H9 (cell line): ENCODE measurements at places on chromosomes 13 and 19.

GRCh38 chr13:52737965-52738364 is 1.7 kb downstream of the CNMD start:
- H3K27ac ChIP-seq, result peak overlapping the region; percentile 34
- peaks cover 2% of the 10 kb centered on the region; the same call in 1 of the 2 replicates for H3K4me1 ChIP-seq
- peaks cover 25% of the 10 kb centered on the region for H3K36me3 ChIP-seq

- no peak overlapping the region for H3K27ac ChIP-seq
- H3K4me1 ChIP-seq, result no peaks in the 10 kb centered on the region
- no peaks in the 10 kb centered on the region for H3K27me3 ChIP-seq
- H3K4me3 ChIP-seq, result no peak overlapping the region
- H3K36me3 ChIP-seq, result peaks cover 11% of the 10 kb centered on the region
- DNase-seq, result no peak
Measured at GRCh38 chr13:41231025-41231677, 32.2 kb downstream of the MTRF1 start.

GRCh38 chr19:32349051-32349450 is 3.6 kb downstream of the ZNF507 start:
- H3K4me3 ChIP-seq, result no peak overlapping the region
- H3K36me3 ChIP-seq, result peaks cover 44% of the 10 kb centered on the region
- no peaks in the 10 kb centered on the region for H3K27me3 ChIP-seq
- DNase-seq, result no peak
- H3K27ac ChIP-seq, result no peak overlapping the region

GRCh38 chr13:46179491-46179908 is 2.5 kb downstream of the LCP1 start:
- no peak for DNase-seq
- H3K4me1 ChIP-seq, result peaks cover 3% of the 10 kb centered on the region; the same call in 1 of the 2 replicates
- H3K27me3 ChIP-seq, result no peaks in the 10 kb centered on the region
- no peak overlapping the region for H3K27ac ChIP-seq
- no peak overlapping the region for H3K4me3 ChIP-seq
- H3K36me3 ChIP-seq, result no peaks in the 10 kb centered on the region

- no peak overlapping the region for H3K4me3 ChIP-seq
- DNase-seq, result no peak
- no peaks in the 10 kb centered on the region for H3K36me3 ChIP-seq
- no peak overlapping the region for H3K27ac ChIP-seq
Measured at GRCh38 chr13:44051918-44052675, 172.4 kb downstream of the LACC1 start.

GRCh38 chr13:92913840-92914239 is 312.8 kb upstream of the GPC6 start:
- H3K27ac ChIP-seq, result no peak overlapping the region
- no peaks in the 10 kb centered on the region for H3K27me3 ChIP-seq
- no peaks in the 10 kb centered on the region for H3K36me3 ChIP-seq
- DNase-seq, result no peak

DNA sequence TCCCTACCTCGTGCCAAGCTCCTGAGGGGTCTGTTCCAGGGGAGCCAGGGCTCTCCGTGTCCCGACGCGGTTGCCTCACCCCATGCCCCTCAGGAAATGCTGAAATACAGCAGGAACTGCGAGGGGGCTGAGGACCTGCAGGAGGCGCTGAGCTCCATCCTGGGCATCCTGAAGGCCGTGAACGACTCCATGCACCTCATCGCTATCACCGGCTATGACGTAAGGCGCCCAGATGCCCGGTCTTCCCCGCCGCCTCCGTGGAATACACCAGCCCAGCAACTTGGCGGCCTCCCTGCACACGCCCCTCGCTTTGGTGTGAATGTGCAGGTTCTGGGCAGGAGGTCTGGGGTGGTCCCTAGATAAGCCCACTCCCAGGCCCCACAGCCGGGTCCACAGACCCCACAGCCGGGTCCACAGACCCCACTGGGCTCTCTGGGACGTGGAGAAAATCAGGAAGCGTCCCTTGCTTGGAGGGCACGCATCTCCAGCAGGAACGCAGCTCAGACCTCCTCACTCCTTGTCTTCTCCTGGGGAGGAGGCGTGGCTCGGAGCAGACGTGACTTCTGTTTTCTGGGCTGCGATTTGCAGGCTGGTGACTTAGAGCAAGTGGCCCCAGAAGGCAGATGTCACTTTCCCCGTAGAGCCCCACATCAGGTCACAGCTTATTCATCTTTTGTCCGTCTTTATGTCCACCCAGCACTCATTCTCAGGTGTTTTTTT is 19.4 kb upstream of the F7 start:
- no peak overlapping the region for H3K4me3 ChIP-seq
- H3K27me3 ChIP-seq, result no peaks in the 10 kb centered on the region
- DNase-seq, result peak; percentile 68

- no peak overlapping the region for H3K4me3 ChIP-seq
- H3K27me3 ChIP-seq, result no peaks in the 10 kb centered on the region
- H3K27ac ChIP-seq, result no peak overlapping the region
- peaks cover 45% of the 10 kb centered on the region for H3K36me3 ChIP-seq
- no peaks in the 10 kb centered on the region for H3K4me1 ChIP-seq
- DNase-seq, result no peak
Measured at GRCh38 chr13:24459234-24459633, 53.3 kb downstream of the PARP4 start.

GRCh38 chr19:6828698-6829633 is 56.5 kb downstream of the VAV1 start:
- no peaks in the 10 kb centered on the region; the same call in 1 of the 2 replicates for H3K36me3 ChIP-seq
- peak; percentile 97 for DNase-seq
- no peaks in the 10 kb centered on the region for H3K27me3 ChIP-seq
- no peak overlapping the region for H3K4me3 ChIP-seq
- H3K27ac ChIP-seq, result no peak overlapping the region
- H3K4me1 ChIP-seq, result no peaks in the 10 kb centered on the region; the same call in 1 of the 2 replicates

- peaks cover 7% of the 10 kb centered on the region; the same call in 1 of the 2 replicates for H3K4me1 ChIP-seq
- H3K36me3 ChIP-seq, result peaks cover 32% of the 10 kb centered on the region
- peak overlapping the region; percentile 51; the same call in 2 of the 3 replicates for H3K4me3 ChIP-seq
- no peaks in the 10 kb centered on the region for H3K27me3 ChIP-seq
- H3K27ac ChIP-seq, result no peak overlapping the region
Measured at GRCh38 chr19:3687774-3688706, 12.2 kb downstream of the PIP5K1C start.

DNA sequence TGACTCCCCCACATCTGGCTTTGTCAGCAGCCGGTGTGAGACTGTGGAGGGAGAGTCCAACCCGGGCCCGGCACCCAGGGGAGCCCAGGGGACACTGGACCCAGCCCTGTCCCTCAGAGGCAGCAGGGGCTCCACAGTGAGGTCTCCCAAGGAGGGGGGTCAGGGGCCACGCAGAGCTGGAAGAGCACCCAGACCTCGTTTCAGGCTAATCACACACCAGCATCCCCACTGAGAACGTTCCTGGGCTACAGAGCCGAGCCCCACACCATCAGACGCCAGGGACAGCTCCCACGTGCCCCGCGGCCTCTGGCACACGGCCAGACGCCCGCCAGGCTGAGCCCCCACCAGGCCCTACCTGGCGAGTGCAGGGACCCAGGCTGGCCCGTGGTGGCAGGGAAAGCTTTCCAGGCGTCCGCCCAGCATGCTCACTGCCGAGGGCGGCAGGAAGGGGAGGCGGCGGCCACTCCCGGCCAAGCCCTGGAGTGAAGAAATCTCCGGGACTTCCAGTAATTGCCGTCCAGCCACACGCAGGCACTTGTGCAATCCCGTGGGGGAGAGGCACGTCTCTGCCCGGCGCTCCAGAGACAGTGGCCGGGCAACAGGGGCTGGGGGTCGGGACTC is 19.2 kb downstream of the SBNO2 start:
- no peaks in the 10 kb centered on the region for H3K4me1 ChIP-seq
- no peak for DNase-seq
- no peak overlapping the region for H3K27ac ChIP-seq
- no peak overlapping the region for H3K4me3 ChIP-seq
- H3K27me3 ChIP-seq, result no peaks in the 10 kb centered on the region

DNA sequence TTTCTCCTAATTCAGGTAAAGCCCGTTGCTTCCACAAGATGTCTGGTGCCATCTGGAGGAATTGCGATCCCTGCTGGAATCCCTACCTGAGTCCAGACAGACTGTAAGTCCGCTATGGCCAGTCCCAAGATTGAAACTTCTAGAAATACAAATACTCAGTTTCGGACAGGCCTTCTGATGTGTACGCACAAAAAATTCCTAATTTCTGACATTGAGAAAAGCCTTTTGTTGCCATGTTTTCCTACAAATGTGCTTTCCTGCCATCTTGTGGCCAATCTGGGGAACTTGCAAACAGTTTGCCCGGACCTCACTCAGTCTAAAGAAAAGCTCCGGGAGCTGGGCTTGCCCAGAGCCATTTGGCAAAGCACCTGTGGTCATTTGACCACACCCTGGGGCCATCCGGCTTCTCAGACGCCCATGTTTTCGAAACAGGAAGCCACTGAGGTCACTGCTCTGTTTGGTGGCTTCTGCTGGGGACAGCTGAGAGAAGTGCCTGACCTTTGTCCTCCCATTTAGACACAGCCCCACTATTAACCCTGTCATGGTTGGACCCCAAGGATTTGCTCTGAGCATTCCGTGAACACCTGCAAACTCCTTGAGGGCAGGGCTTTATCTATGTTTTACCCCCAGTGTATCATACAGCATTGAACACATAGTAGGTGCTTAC is 79.4 kb downstream of the SLC15A1 start:
- no peak overlapping the region for H3K27ac ChIP-seq
- H3K4me1 ChIP-seq, result peaks cover 4% of the 10 kb centered on the region; the same call in 1 of the 2 replicates
- H3K4me3 ChIP-seq, result peak overlapping the region; percentile 43
- H3K27me3 ChIP-seq, result no peaks in the 10 kb centered on the region; the same call in 1 of the 2 replicates
- H3K36me3 ChIP-seq, result no peaks in the 10 kb centered on the region
- peak; percentile 80 for DNase-seq

GRCh38 chr19:16342002-16342715 is 17.5 kb downstream of the KLF2 start:
- H3K27me3 ChIP-seq, result no peaks in the 10 kb centered on the region
- H3K36me3 ChIP-seq, result no peaks in the 10 kb centered on the region
- H3K4me3 ChIP-seq, result no peak overlapping the region
- peaks cover 2% of the 10 kb centered on the region; the same call in 1 of the 2 replicates for H3K4me1 ChIP-seq

GRCh38 chr13:31675440-31675953 is 63.8 kb upstream of the RXFP2 start:
- H3K4me1 ChIP-seq, result no peaks in the 10 kb centered on the region
- no peaks in the 10 kb centered on the region for H3K27me3 ChIP-seq
- H3K27ac ChIP-seq, result no peak overlapping the region
- no peak for DNase-seq
- H3K36me3 ChIP-seq, result no peaks in the 10 kb centered on the region

- no peaks in the 10 kb centered on the region for H3K4me1 ChIP-seq
- no peaks in the 10 kb centered on the region for H3K27me3 ChIP-seq
- no peak for DNase-seq
- no peak overlapping the region for H3K27ac ChIP-seq
Measured at GRCh38 chr19:42989851-42990250, 36.4 kb downstream of the PSG11 start.

DNA sequence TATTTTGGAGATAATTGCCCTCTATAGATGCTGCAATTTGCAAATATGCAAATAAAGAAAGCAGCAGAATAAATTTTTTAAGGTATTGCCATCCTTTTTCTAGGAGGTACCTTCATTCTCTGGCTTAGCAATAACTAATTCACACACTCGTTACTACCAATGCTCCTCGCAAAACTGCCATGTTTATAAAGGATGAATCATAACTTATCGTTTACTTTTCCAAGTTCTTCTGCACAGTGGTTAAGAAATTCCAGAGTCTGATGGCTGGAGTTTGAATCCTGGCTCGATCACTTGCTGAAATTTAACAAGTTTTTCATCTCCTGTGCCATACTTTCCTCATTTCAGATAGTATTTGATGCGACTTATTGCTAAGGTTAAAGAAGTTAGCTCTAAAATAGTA is 708.6 kb upstream of the KLHL1 start:
- no peak for DNase-seq
- H3K4me3 ChIP-seq, result no peak overlapping the region
- H3K36me3 ChIP-seq, result no peaks in the 10 kb centered on the region
- no peaks in the 10 kb centered on the region for H3K4me1 ChIP-seq

GRCh38 chr19:14405380-14405757 is 13.8 kb downstream of the DDX39A start:
- DNase-seq, result peak; percentile 67
- H3K27me3 ChIP-seq, result no peaks in the 10 kb centered on the region

GRCh38 chr13:34764246-34764645 is 177.8 kb upstream of the NBEA start:
- H3K27me3 ChIP-seq, result no peaks in the 10 kb centered on the region
- DNase-seq, result no peak
- no peak overlapping the region for H3K27ac ChIP-seq
- no peaks in the 10 kb centered on the region for H3K4me1 ChIP-seq
- H3K36me3 ChIP-seq, result peaks cover 4% of the 10 kb centered on the region
- H3K4me3 ChIP-seq, result no peak overlapping the region

- DNase-seq, result no peak
- H3K36me3 ChIP-seq, result no peaks in the 10 kb centered on the region
- H3K27ac ChIP-seq, result no peak overlapping the region
- H3K4me3 ChIP-seq, result no peak overlapping the region
Measured at GRCh38 chr13:47146991-47147811, 250.3 kb upstream of the HTR2A start.

GRCh38 chr19:33627526-33627925 is 5.8 kb downstream of the CHST8 start:
- DNase-seq, result no peak
- no peak overlapping the region for H3K4me3 ChIP-seq
- H3K27me3 ChIP-seq, result peaks cover 10% of the 10 kb centered on the region; the same call in 1 of the 2 replicates

- no peak overlapping the region for H3K4me3 ChIP-seq
- no peak overlapping the region for H3K27ac ChIP-seq
- no peaks in the 10 kb centered on the region; the same call in 1 of the 2 replicates for H3K4me1 ChIP-seq
- peaks cover 12% of the 10 kb centered on the region; the same call in 1 of the 2 replicates for H3K27me3 ChIP-seq
- no peaks in the 10 kb centered on the region for H3K36me3 ChIP-seq
- no peak for DNase-seq
Measured at GRCh38 chr13:112200200-112200599, 133.3 kb downstream of the SOX1 start.

- no peak overlapping the region for H3K27ac ChIP-seq
- H3K27me3 ChIP-seq, result no peaks in the 10 kb centered on the region
- peaks cover 2% of the 10 kb centered on the region for H3K36me3 ChIP-seq
- H3K4me3 ChIP-seq, result no peak overlapping the region
- no peaks in the 10 kb centered on the region; the same call in 1 of the 2 replicates for H3K4me1 ChIP-seq
- peak; percentile 85 for DNase-seq
Measured at GRCh38 chr19:19361075-19361594, 40.5 kb downstream of the MAU2 start.

DNA sequence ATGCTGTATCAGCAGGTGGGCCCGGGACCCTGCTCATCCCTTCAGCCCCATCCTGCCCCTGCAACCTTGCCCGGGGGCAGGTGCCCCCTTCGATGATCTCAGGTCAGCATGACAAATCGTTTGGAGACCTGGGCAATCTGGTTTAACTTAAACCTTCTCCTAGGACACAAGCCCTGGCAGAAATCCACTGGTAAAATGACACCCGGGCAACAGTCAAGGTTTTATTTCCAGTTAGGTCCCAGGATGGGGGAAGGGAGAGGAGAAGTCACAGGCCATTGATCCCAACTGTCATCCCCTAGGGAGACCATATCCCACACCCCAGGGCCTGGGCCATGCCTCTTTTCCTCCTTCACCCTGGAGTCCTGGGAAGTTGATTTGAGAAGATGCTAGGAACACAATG is 1.8 kb upstream of the PLIN5 start:
- H3K4me1 ChIP-seq, result no peaks in the 10 kb centered on the region
- H3K4me3 ChIP-seq, result no peak overlapping the region
- no peak overlapping the region for H3K27ac ChIP-seq
- DNase-seq, result no peak
- H3K36me3 ChIP-seq, result no peaks in the 10 kb centered on the region
- no peaks in the 10 kb centered on the region; the same call in 1 of the 2 replicates for H3K27me3 ChIP-seq
